ENCODE measurements at places on chromosomes 2 and 18.

GRCh38 chr2:53131416-53131815 is 636.2 kb upstream of the CHAC2 start:
- no peak for DNase-seq

DNA sequence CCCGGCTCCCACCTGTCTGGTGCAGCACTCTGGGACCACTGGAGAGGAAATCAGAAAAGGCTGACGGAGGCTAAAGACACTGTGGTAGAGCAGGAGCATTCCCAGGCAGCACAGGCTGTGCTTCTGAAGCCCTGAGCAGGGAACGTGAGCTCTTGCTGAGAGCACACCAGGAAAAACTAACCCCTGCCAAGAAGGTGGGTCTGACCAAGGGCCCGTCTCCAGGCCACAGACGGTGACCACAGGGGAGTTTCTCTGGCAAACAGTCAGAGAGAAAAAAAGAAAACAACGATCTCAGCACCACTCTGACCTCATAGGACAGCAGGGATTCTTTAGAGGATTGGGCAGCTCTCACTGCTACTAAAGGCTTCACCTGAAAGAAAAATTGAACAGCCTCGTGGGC is 201.4 kb downstream of the AFF3 start:
- peak; percentile 35 for DNase-seq

DNA sequence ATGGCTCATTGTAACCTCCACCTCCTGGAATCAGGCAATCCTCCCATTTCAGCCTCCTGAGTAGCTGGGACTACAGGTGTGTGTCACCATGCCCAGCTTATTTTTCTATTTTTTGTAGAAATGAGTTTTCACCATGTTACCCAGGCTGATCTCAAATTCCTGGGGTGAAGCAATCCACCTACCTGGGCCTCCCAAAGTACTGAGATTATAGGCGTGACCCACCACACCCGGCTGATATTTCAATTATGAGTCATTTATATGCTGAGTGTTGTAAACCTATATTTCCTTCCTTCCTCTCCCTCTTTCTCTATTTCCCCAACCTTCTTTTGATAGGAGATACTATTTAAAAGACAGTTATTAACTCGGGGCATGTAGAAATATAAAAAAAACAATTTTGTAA is 469.6 kb upstream of the ID2 start:
- no peak for DNase-seq

- DNase-seq: no peak
Measured at GRCh38 chr2:9418746-9419145, 4.6 kb downstream of the ITGB1BP1 start.

DNA sequence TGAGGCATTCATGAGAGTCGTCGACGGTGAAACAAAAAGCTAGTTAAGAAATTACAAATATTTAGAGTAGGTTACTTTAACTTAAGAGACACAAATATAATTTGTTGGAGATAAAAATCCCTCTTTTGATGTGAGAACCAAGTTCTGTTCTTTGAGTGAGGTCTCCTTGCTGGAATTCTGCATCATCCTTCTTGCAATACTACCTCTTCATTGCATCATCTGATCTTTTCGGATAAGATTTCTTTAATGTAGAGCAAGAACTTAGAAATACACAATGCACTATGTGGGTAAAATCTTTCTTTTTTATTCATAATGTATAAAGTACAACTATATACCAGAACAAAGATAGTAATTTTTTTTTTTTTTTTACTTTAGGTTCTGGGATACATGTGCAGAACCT is 118.4 kb downstream of the ARL4C start:
- no peak for DNase-seq

- DNase-seq: no peak
Measured at GRCh38 chr2:56801770-56802169, 618.0 kb downstream of the CCDC85A start.
